ENCODE measurements at places on chromosomes 2 and 18.

DNA sequence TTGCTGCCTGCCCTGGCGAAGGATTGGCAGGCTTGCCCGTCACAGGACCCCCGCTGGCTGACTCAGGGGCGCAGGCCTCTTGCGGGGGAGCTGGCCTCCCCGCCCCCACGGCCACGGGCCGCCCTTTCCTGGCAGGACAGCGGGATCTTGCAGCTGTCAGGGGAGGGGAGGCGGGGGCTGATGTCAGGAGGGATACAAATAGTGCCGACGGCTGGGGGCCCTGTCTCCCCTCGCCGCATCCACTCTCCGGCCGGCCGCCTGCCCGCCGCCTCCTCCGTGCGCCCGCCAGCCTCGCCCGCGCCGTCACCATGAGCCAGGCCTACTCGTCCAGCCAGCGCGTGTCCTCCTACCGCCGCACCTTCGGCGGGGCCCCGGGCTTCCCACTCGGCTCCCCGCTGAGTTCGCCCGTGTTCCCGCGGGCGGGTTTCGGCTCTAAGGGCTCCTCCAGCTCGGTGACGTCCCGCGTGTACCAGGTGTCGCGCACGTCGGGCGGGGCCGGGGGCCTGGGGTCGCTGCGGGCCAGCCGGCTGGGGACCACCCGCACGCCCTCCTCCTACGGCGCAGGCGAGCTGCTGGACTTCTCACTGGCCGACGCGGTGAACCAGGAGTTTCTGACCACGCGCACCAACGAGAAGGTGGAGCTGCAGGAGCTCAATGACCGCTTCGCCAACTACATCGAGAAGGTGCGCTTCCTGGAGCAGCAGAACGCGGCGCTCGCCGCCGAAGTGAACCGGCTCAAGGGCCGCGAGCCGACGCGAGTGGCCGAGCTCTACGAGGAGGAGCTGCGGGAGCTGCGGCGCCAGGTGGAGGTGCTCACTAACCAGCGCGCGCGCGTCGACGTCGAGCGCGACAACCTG, at the start of gene DES:
DES (plus strand) TSS at position 223 of the 857 bp plus-strand sequence; CDS start at position 309, 86 bp downstream.
- no peak for DNase-seq

- no peak for DNase-seq
Measured at GRCh38 chr2:223530811-223531210, 71.3 kb downstream of the SCG2 start.

GRCh38 chr2:228417526-228417925, 236.0 kb upstream of the SPHKAP start:
- no peak for DNase-seq

DNA sequence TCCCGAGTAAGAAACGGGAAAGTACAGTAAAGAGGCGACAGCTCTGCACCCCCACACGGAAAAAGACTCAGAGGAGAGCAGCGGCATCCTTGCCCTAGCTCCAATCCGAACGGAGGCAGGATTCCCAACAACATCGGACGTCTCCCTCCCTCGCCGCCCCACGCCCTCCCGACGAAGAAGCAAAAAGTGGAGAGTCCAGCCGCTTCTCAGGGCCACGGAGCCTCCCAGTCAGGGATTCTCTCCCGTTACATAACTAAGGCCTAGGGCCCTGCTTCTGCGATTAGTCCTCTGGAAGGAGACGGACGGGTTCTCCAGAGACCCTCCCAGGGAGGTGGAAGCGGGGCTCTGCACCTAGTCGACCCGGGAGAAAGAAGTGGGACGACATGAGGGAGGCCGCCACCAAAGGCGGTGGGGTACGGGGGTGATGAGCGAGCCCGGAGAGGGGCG, 587 bp downstream of the SUMO1 start:
- DNase-seq: peak; percentile 48

DNA sequence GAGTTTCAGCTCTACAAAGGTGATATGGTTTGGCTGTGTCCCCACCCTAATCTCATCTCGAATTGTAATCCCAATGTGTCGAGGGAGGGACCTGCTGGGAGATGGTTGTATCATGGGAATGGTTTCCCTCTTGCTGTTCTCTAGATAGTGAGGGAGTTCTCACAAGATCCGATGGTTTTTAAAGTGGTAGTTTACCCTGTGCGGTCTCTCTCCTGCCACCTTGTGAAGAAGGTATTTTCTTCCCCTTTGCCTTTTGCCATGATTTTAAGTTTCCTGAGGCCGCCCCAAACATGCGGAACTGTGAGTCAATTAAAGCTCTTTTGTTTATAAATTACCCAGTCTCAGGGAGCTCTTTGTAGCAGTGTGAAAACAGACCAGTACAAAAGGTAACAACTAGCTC, 306.0 kb downstream of the LRP1B start:
- no peak for DNase-seq

DNA sequence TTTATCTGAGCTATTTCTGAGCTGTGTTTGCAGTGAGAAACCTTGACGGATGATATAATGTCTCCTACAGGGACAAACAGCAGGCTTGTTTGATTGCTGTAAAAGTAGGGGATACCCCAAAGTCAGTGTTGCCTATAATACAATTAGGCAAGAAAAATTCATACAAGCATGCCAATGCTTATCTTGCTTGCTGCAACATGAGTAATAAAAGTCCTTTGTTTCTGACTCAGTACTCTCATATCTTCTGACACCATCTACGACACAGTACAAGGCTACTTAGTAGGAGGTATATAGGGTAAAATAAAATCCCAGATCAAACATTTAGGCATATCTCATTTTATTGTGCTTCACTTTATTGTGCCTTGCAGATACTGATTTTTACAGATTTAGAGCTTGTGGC, 33.0 kb downstream of the ERBB4 start:
- DNase-seq: no peak

DNA sequence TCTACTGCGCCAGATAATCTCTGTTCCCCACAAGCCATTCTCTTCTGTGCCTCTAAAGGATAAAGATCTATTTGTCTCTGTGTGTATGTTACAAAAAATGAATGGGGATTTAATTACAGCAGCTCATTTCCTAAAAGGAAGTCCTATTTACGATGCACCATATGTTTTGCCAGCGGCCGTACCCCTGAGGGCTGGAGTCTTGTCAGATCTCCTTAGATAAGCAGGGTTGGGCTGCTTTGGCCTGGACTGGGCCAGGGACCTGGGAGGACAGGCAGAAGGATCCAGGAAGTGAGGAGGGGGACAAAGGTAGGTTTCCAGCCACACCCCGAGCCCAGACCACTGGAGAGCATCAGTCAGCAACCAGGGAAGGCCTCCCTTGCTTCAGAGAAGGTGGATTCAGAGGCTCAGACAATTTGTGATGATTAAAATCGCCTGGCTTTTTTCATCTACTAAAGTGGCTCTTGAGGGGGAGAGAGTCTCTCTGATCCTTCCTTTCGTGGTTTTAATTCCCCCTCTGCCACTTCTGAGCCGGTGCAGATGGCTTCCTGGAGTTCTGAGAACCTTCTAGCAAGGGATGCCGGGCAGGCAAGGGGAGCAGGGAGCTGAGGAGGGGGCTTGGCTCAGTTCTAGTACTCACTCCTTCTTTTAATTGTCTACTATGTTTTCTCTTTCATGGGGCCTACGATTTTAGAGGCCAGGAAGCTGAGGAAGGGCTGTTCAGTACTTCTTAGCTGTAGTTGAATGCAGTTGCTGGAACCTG, 42.1 kb downstream of the MYCN start:
- DNase-seq: no peak

- DNase-seq: no peak
Measured at GRCh38 chr18:80029690-80030089, 4.5 kb upstream of the RBFA start.
